HCT116 (cell line): ENCODE measurements at places on chromosomes 2 and 18. TPM values are rescaled to one million over a fixed set of nuclear protein-coding genes. Genes with fewer than 3 reads are reported as not detected.

Gene DSC2
- total RNA-seq = 33.4 TPM

Gene NT5DC4
- 0.22 TPM for total RNA-seq

Gene CRYGC
- total RNA-seq = not detected

DNA sequence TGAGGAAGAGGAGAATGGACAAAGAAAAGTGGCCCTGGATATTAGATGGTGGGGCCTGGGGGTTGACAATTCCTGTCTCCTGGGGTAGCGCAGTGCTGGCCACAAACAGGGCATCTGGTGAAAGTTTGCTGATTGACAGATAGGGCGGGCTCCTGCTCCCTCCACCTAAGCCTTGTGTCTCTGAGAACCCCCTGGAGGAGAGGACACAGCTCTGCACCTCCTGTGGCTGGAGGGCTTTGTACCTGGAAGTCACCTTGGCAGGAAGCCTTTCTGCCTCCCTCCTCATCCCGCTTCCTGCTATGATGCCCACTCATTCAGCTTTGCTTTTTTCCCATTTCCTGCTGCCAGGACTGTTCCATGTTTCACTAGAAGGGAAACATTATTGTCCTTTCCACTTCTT, 72.4 kb downstream of the RHOB start:
- no peak for DNase-seq

DNA sequence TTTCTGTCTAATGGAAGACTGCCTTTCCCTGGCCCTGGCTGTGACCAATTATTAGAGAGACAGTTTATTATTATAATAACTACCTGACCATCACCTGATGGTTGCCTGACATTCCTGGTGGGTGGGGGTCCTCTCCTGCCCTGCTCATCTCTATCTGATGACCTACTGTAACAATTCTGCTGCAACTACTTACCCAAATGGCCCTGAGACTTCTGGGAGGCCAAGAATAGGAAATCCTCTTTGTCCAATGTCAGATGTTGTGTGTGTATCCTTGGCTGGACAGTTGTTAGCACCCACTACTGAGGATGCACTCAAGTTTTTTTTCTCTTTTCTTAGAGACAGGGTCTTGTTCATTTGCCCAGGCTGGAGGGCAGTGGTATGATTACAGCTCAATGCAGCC, 110.3 kb downstream of the DDX1 start:
- DNase-seq = no peak

- no peak for DNase-seq
These were observed 398.3 kb upstream of the TNP1 start for GRCh38 chr2:217258170-217258569.

GRCh38 chr2:69491864-69492263, 54.6 kb upstream of the NFU1 start:
- DNase-seq = no peak

DNA sequence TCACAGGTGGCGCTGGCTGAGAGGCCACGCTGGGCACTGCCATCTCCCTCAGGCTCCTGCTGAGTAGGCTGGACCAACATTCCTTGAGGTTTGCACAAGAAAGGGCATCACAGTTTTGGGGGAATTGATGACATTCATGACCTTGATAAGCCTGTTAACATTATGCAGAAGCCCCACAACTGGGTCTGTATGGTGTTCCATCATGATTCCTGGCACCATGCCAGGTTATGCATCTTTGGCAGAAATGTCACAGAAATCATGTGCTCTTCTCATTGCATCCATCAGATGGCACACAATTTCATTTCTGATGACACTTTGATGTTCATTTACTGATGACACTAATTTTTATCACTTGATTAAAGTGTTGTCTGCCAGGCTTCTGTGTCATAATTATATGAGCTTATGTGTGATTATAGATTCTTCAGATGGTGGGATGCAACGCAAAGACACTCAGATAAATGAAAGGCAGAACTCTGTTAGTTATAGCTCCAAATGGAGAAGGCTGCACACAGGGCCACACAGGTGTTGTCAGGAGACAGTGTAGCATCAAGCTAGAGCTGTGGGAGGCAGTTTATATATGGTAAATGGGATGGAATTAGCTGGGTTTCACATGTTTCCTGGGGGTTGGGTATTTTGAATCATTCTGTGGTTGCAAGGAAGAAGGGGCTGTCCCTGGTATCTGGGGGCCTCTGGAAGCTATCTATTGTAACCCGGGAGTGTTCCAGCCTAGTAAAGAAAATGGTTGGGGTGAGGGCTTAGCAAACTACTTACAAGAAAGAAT, 191.3 kb downstream of the SLC39A10 start:
- DNase-seq = peak; percentile 1

GRCh38 chr2:218476676-218477075, 57.8 kb downstream of the VIL1 start:
- DNase-seq = no peak

GRCh38 chr2:135066710-135067109, 14.6 kb downstream of the RAB3GAP1 start:
- no peak for DNase-seq
